ENCODE measurements at places on chromosomes 13 and 19.

GRCh38 chr13:34678154-34678553 lies 263.9 kb upstream of the NBEA start:
- no peak for DNase-seq

- no peak for DNase-seq
These were observed 44.9 kb downstream of the ZNF611 start for GRCh38 chr19:52689843-52690368.

DNA sequence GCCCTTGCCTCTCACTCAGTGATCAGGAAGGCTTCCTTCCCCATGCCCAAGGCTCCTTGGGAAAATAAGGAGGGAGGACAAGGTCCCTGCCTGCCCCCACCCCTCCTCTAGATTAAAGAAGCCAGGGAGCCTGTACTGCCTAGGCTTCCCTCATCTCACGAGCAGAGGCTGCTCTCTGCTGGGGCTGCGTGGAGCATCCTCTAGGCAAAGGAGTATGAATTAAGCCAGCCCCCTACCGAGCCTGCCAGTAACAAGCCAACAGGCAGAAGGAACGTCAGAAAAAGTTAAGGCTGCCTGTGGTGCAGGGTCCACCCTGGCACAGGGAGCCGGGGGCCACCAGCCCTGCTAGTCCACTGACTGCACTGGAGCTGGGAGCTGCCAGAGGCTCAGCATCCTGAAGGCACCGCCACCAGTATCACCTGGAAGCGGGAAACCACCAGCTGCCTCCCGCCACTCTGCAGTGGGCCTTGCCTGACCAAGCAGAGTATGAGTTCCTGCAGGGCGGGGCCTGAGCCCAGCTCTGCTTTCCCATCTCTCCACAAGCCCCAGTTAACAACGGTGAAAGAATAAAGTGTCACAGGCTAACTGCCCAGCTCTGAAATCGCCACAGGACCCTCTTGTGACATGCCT lies 6.8 kb downstream of the NAPA start:
- no peak for DNase-seq

- DNase-seq, result no peak
These were observed 553.1 kb downstream of the IRS2 start for GRCh38 chr13:109233293-109233692.

GRCh38 chr13:74048756-74049155 lies 85.4 kb downstream of the KLF12 start:
- DNase-seq, result no peak

GRCh38 chr13:20359335-20359734 lies 127.2 kb upstream of the GJB6 start:
- no peak for DNase-seq

- no peak for DNase-seq
These were observed 472.9 kb downstream of the FOXO1 start for GRCh38 chr13:40193286-40194223.

- no peak for DNase-seq
These were observed 97.3 kb downstream of the CACNA1A start for GRCh38 chr19:13408889-13409518.

DNA sequence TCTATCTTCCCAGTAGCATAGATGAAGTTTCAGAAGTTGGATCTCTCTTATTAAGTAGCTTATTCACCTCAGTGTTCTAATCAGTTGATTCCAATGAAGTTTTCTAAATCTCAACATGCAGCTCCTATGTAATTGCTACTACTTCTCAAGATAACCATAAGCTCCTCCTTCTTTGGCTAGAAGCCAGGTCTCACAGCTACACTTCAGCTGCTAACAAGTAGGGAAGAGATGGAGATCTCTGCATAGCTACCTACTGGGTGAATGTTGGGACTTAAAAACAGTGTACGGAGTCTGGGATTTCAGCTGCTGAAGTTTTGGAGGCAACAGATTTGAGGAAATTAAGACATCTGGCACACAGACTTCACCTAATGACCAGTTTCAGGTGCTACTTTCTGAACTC lies 661.0 kb downstream of the SLITRK1 start:
- DNase-seq, result no peak

DNA sequence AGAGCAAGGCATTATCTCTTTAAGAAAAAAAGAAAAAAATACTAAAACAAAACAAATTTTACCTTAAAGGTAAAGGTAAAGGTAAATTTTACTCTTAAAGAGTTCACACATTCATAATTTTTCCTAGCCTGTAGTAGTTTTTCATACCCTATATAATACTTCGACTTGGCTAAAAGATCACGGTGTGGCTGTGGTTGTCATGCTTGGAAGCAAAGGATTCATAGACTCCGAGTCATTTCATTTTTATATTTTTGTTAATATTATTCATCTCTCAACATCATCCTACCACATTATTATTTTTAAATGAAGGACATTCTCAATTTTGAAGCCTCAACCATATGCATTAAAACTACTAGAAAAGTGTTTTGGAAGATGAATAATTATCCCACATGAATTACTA lies 52.7 kb downstream of the PIBF1 start:
- no peak for DNase-seq

- DNase-seq, result no peak
These were observed 102.2 kb upstream of the GJB6 start for GRCh38 chr13:20334309-20334708.

GRCh38 chr13:104816726-104817125 lies 1718.7 kb downstream of the EFNB2 start:
- no peak for DNase-seq

DNA sequence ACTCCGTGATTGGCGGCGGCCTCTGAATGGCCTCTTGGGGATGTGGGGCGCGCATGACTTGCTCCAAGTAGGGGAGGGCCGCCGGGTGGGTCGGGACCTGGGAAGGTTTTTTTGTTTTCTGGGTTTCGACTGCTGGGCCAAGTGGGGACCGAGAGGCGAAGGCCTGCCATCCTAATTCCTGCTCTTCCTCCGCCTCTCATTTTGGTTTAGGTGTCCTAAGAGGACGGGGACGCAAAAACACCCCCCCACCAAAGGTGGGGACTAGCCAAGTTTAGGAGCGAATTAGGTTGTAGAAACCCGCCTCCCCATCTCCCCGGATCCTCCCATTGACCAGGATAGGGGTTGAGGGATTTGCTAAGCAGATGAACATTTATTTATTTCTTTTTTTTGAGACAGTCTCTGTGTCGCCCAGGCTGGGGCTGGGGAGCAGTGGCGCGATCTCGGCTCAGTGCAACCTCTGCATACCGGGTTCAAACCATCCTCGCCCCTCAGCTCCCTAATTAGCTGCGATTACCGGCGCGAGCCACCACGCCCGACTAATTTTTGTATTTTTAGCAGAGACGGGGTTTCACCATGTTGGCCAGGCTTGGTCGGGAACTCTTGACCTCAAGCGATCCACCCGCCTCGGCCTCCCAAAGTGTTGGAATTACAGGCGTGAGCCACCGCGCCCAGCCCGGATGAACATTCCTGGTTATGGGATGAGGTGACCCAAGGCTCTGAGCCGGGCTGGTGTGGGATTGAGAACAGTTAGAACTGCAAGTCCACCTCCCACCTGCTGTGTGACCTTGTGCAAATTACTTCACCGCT lies 838 bp downstream of the PPP2R1A start:
- DNase-seq, result no peak

DNA sequence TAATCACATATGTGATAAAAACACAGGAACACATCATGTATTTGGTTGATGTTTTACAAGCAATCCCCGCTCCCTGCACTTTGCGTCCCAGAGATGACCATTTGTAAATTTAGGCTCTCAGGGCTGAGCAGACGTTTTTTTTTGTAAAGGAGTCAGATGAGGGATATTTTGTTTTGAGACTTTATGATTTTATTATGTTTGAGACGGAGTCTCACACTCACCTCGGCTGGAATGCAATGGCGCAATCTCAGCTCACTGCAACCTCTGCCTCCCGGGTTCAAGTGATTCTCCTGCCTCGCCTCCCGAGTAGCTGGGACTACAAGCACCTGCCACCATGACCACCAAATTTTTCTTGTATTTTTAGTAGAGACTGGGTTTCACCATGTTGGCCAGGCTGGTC lies 1.4 kb downstream of the TLE6 start:
- DNase-seq, result no peak

DNA sequence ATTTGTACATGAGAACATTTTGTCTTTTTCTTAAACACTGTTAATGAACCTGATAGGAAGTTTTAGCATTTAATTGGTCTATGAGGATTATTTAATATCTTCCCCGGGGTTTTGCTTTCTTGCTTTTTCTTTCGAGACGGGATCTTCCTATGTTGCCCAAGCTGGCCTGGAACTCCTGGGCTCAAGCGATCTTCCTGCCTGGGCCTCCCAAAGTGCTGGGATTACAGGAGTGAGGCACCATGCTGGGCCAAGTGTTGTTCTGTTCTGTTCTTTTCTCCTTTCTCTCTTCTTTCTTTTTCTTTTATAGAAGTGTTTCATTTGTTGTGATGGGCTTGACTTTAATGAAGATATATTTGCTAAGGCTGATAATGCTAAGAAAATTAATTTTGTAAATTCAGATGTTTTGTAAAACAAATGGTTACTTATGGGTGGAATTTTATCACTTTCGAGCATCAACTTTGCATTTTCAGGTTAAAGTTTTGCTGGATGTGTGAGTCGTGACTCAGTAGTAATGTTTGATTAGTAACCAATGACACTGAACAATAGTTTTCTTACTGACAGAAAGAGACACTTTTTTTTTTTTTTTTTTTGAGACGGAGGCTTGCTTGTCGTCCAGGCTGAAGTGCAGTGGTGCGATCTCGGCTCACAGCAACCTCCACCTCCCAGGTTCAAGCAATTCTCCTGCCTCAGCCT lies 2.2 kb downstream of the PAN3 start:
- DNase-seq, result no peak

DNA sequence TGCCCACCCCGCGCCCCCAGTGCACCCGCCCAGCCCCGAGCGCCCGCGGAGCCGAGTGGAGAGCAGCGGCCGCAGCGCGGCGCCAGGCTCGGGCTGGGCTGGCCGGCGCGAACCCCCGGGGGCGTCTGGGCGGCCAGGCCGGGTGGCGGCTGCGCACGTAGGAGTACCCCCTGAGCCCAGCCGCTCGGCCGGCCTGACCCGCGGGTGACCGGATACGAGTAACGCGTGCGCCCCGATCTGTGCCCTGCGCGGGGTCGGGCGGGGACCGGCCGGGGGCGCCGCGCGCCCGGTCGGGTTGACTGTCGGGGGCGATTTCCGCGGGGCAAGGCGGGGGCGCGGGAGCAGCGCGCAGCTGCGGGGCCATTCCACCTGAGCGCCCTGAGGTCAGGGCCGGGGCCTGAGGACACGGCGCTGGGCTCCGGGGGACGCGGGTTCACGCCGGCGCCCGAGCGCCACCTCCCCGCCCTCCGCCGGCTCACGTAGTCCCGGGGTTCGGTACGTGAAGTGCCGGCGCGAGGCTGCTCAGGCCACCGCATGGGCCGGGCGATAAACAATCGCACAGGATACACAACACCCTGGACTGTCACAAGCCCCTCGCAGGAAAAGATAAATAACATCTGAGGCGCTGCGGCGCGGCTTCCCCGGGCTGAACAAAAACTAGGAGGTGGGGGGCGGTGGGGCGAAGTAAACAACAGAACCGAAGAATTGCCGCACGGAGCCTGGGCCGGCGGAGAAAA lies 37.6 kb upstream of the FLT1 start:
- no peak for DNase-seq

DNA sequence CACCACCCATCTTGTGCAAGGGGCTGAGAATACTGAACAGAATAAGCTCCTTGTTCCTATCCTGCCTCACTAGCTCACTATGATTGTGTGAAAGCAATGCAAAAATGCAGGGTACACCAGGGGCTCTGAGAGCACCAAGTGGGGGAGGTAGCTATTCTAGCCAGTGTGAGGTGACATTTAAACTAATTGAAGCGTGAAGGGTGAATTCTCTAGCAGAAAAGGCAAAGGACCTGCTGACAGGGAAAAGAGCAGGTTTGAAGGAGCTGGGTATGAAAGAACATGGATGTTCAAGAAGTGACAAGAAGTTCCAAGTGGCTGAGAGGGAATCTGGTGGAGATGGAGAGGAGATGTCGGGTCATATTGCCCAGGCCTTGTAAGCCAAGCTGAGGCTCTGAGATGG lies 64.2 kb downstream of the SIAH3 start:
- DNase-seq, result no peak
